ENCODE measurements at places on chromosomes 13 and 19.

DNA sequence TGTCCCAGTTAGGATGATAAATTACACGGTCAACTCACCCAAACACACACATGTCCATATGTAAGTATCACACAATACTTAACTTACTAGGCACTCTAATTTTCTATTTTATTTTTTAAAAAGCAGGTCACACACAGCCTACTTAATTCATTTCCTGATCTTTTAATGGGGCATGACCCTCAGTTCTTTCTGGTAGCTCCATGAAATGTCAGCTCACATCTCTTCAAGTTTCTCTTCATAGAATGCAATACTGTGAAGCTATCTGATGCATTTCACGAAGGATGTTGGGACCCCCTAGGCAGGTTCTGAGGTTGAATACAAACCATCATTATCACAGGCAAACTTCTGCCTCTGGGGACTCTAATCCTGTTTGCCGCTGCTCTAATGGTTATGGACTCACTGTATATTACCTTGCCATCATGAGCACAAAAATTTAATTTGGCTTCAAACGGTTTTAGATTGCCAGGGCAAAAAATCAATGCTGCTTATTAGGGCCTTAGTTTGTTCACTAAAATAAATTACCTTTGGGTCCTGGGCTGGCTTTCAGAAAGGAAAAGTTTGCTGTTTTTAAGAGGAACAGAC, 16.1 kb upstream of the DHRS12 start:
- DNase-seq = no peak

- DNase-seq = no peak
These were observed 17.6 kb upstream of the RASA3 start for GRCh38 chr13:114149774-114150740.

GRCh38 chr19:49642492-49643035, 555 bp downstream of the SCAF1 start:
- no peak for DNase-seq

DNA sequence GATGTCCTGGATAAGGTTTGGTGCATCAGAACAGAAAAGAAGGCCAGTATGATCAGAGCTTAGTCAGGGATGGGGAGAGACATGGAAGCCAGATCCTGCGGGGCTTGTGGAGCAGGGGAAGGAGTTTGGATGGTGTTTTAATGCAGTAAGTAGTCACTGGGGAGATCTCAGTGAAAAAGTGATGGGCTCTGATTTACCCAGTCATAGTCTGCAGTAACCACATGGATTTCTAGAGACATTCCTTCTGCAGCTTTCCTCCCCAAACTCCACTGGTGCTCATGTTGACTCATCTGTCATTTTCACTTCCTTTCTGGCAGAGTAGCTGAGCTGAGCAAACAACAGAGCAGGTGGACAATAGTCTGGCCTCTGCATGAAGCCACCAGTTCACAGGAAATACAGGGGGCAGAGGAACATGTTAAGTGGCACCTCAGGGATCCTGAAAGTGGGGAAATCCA, 144.1 kb downstream of the DPF1 start:
- peak; percentile 86 for DNase-seq

Data from PC-3 (cell line).